Activated CD8-positive, alpha-beta memory T cell treated with anti-CD3 and anti-CD28 coated beads for 4 hours (primary cell): ENCODE measurements at places on chromosomes 1 and 21.

- no peak for DNase-seq
Measured at GRCh38 chr1:19437891-19438294, 47.4 kb downstream of the CAPZB start.

DNA sequence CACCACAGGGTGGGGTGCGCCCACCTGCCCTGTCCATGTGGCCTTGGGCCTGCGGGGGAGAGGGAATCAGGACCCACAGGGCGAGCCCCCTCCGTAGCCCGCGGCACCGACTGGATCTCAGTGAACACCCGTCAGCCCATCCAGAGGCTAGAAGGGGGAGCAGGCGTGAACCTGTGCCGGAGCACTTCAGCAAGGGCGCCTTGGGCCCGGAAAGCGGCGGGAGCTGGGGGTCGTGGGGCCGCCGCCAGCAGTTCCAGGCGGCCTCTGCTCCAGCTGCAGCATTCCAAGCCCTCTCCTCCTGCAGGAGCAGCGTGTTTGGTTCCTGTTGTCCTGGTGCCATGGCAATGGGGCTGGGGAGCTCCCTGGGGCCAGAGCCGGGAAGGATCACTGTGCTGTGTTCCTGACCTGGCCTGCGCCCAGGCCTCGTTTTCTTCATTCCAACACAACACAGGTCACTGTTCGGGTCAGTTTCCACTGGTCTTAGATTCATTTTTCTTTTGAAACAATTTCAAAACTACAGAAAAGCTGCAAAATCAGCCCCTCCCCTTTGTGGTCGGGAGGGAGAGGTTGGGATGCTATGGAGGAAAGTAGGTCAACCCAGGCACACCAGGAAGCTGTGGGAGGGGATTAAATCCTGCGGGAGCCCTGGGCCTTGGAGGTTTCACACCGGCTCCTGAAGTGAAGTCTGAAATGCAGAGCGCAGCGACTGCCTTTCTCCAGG is 18.8 kb downstream of the SLX9 start:
- DNase-seq = no peak

GRCh38 chr1:18608534-18608933 is 22.1 kb upstream of the PAX7 start:
- DNase-seq = no peak

DNA sequence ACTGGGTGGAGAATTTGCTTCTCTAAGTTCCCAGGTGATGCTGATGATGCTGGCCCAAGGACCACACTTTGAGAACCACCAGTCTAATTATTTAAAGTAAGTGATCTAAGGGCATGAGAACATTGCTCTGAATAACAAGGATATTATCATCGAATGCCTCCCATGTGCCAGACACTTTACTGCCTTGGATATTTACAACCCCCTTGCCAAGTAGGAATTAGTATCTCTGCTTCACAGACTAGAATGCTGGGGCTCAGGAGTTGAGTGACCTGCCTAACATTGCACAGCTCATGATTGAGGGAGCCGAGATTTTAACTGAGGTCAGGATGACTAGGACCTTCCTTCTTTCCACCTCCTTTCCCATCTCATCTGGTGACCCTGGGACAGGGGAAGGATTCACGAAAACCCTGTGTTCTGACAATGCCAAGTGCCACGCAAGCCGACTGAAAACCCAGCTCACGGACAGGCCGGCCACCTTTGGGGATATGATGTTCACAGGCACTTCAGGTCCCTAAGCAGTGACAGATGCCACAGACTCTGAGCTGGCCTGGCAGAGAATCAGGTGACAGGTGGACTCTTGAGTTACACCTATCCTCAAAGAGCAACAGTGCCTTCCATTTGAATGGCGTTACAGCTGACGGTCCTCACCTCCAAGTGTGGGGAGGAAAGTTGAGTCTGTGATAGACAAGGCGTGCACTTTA is 230.7 kb downstream of the TOMM20 start:
- no peak for DNase-seq

GRCh38 chr1:83967336-83967735 is 31.6 kb downstream of the TTLL7 start:
- no peak for DNase-seq

GRCh38 chr21:45050345-45050796 is 24.0 kb upstream of the ADARB1 start:
- DNase-seq = no peak

GRCh38 chr1:33092438-33092837 is 11.5 kb downstream of the AZIN2 start:
- DNase-seq = no peak

DNA sequence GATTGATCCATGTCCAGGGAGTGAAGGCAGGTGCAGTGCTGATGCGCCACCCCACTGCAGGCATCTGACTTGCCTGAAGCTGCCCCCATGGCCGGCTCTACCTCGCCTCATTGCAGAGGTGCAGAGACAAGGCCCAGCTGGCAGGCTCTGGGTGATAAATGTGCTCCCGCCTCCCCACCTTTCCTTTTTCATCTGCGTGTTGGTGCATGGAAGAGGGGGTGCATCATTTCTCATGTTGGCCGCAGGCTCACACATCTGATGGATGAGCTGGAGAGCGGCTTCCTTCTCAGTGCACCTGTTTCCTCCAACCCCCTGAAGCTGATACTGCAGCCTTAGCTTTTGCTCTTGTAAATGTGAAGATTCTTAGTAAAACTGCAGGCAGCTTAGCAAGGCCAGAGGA is 306.0 kb upstream of the KAZN start:
- DNase-seq = no peak

DNA sequence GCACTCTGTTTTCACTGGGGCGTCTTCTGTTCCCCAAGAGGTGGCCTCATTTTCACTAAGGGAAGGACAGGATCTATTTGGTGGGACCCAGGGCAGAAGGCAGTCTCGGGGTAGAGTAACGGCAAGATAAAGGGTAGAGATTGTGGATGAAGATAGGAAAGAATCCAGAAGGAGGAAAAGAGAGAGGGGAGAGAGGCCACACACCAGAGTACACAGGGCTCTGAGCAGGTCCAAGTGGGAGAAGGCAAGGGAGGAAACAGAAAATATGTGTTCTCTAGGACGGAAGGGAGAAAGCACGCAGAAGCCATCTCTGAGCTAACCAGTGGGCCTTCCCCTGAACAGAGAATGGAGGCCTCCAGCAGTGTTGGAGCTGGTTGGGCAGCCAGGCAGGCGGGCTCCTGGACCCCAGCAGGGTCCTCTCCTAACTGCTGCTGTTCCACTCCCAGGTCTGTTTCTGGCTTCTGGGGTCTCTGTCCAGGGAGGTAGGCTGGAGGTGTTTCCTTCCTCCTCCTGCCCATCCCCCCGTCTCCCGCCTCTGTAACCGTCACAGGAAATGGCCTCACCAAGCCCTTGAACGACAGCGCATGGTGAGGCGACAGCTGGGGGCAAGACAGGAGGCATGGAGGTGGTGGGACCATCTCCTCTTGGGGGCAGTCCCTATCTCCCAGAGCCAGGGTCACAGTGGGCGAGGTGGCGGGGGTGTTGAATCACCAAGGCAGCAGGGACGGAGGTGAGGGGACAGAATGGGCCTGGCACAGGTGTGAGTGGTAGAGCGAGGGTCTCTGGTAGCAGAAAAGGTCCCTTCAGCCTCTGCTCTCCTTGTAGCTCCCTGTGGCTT is 649 bp downstream of the PTPN7 start:
- no peak for DNase-seq

DNA sequence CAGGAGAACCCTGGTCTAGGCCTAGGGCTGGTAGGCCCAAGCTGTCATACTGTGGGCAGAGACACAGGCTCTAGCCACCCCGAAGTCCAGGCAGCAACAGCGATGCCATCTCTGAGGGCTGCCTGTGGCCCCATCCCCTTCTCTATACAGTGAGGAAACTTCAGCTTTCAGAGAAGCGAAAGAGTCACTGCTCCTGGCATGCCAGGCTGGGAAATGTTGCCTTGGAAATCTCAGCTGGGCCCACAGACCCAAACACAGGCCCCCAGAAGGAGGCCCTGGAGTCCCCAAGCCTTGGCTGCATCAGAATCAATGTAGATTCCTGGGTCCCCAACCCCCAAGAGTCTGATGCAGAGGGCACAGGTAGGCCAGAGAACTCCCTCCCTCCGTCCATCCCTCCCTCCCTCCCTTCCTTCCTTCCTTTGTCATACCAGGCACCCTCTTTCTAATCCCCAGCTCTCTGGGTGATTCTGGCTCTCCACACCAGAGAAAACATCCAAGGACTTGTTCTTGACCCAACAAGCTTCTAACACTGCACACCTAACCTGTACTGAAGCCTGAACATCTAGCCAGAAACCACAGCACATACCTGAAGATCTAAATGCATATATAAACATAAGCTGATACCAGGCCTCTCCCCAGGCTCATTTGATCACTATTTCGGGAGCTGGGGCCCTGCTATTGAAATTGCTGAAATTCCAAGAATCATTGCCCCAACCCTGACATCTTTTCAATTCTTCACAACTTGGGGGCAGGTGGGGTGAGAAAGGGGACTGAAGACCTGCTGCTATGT is 143.2 kb upstream of the EDN2 start:
- no peak for DNase-seq

GRCh38 chr1:206128196-206128595 is 11.0 kb upstream of the AVPR1B start:
- DNase-seq = no peak

DNA sequence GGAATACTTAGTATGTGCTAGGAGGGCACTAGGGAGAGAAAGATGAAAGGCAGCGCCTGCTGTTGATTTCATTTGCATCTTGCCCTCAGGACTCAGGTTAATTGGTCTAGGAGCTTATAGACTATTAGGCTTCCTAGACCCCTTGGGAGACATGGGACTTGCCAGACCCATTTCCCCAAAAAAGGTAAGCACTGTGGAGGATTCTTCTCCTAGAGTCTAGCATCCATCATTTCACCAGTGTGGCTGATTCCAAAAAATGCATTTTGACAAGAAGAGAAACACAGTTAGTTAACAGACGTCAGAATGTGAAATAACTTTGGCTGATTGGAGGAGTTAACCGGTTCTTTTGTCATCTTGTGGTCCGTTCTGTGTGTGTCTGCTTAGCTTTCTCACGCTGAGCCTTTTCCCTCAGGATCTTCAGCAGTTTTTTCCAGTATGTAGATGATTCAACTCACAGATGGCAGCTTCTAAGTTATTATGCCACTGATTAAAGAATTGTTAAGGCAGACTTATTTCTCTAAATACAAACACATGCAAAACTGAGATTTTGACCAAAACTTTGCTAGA is 108.8 kb downstream of the KIF26B start:
- DNase-seq = no peak

- no peak for DNase-seq
Measured at GRCh38 chr1:243447844-243448243, 192.0 kb downstream of the SDCCAG8 start.

GRCh38 chr1:7219031-7219430 is 433.8 kb downstream of the CAMTA1 start:
- no peak for DNase-seq

GRCh38 chr1:115755456-115756370 is 12.8 kb downstream of the CASQ2 start:
- no peak for DNase-seq

DNA sequence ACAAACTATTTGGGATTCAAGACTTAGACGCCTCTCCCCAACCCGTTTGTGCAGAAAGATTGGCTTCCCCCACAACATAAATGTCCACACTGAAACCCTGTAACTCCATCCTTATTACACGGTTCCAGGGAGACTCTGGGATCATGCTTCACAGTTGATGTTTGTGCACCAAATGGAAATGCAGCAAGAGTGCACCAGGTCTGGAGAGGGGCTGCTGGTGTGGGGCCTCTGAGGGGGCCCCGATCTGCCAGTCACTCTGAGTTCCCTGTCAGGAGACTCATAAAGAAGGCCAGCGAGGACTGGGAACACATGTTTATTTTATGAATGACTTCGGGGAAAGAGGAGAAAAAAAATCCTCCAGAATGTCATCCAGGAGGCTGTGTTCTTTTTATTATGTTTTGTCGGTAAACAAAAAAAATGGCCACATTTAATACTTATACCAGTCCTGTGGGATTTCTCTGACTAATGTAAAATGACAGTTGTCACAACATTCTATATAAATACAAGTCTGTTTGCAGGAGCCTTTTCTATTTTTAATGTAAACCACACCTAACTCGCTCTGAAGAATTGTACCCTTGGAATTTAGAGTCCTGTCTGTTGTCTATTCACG is 439.1 kb upstream of the VAMP3 start:
- DNase-seq = no peak

DNA sequence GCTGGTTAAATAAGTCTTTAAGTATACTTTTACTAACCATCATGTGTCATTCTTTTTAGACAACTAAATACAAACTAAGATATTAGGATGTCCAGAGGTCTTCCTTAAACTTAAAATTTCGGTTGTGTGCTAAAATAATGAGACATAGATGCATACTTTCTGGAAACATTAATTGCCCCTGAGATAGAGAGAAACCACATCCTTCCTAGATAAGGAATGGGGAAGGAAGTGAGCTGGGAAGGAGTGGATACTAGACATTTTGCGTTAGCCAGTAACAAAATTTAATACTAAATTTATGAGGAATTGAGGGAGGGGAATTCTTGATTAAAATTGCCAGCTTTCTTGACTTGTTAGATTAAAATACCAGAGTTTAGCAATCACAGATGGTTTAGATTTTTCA is 37.1 kb upstream of the PTGS2 start:
- DNase-seq = no peak

DNA sequence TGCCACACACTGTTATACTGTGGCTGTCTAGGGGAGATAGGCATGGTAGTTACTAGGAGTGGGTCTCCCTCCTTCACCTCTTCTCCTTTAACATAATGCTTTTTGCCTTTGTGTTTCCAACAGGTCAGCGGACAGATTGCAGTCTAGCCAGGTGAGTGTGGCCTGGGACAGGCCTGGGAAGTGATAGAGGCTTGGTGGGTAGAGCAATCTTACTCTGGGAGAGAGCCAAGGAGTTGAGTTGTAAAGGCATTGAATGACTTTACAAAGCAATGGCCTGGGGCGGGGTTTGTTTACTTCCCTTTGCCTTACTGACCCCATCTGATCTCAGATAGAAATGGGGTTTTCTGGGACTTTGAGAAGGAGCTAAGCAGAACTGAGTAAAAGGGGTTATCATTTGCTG is 51.0 kb upstream of the IKBKE start:
- DNase-seq = no peak

DNA sequence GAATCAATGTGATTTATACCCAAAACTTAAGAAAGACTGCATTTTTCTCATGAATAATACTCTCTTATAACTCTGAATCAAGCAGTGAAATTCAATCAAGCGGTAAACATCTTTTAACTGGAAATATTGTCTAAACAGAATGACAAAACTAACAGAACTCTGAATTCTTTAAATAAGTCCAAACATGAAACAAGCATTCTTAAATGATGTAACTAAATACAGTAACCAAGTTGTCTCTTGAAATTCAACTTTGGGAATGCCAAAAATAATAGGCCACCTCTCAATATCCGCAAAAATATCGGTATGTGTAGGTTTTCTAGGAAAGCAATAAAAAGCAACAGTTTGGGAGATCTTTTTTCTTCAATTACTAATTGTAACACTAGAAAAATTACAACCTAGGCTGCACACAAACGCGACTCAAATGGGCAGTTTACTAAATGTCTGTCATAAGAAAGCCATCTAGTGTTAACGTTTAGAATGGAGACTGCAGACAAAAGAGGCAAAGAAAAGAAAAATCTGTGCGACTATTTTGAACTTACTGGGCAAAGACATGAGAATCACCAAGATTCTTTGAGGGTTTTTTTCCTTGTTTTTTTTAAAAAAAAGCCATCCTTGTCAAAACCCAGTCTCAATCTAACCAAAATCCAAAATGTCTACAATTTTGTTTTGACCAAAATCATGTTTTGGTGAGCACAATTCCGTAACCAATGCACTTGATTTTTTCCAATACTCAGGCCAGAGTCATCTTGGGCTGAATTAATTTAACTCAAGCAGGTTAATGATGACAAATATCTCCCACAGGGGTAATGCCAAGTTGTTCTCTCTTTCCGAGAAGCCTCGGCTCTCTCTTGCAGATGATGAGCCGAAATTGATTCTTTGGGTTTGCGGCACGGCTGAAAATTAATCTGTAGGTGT is 1.3 kb downstream of the SIPA1L2 start:
- DNase-seq = no peak
